Osteocyte (in vitro differentiated cells): ENCODE measurements at places on chromosomes 7 and 10. TPM values are rescaled to one million over a fixed set of nuclear protein-coding genes. Genes with fewer than 3 reads are reported as not detected.

Gene RGS10
- 19.0 and 23.3 TPM in 2 replicates for total RNA-seq

Gene MYO1G
- 0.05 TPM in 1 of 2 replicates, not detected in the other for total RNA-seq

Gene CACNB2
- total RNA-seq, result 0.43 TPM in 1 of 2 replicates, not detected in the other

Gene STK17A
- total RNA-seq, result 12.6 and 13.0 TPM in 2 replicates

Gene TMEM176A
- total RNA-seq, result not detected in 2 replicates

Gene CREB5
- total RNA-seq, result 6.5 and 7.5 TPM in 2 replicates

Gene SAMD9
- 15.0 and 15.6 TPM in 2 replicates for total RNA-seq

Gene PDZD7
- 1.9 and 2.1 TPM in 2 replicates for total RNA-seq

Gene CHST15
- total RNA-seq, result 66.3 and 73.6 TPM in 2 replicates

Gene ELOVL3
- not detected in 2 replicates for total RNA-seq

Gene BTRC
- total RNA-seq, result 28.9 and 30.1 TPM in 2 replicates

Gene TRIM73
- 3.2 and 7.4 TPM in 2 replicates for total RNA-seq

Gene VWDE
- not detected in 2 replicates for total RNA-seq

Gene GPR15LG
- total RNA-seq, result not detected in 2 replicates

Gene TMEM236
- 0.08 and 0.11 TPM in 2 replicates for total RNA-seq

Gene NUP42
- total RNA-seq, result 27.0 and 27.4 TPM in 2 replicates
